ENCODE measurements at places on chromosomes 7 and 10.

DNA sequence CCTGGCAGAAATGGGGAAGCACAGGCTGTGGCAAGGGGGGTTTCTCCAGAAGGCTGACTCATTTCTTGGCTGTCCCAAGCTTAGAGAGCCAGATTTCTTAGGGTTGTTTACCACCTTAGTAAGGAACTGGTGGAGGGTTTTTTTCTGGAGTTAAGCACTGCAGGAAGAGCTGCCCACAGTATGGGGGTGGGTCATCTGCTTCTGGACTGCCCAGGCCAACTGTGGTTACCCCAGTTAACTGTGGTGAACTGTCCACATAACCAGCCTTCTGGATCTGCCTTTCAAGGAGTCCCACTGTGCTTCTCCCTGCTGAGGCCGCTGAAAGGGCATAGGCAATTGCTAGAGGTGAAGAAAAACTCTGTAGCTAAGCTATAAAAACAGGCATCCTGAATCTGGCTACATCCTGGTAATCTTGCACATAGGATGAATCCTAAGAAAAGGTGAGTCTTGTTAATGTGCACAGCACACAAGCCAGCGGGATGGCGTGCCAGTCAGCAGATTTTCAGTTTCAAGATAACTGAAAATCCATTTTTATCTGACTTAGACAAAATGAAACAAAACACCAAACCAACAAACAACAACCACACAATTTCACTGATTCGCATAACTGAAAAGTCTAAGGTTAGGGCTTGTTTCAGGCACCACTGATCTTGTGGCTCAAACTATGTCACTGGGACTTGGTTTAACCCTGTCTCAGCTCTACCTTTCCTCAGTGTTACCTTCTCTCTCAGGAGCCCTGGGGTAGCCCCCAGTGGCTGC, 21.6 kb upstream of the TSPAN33 start:
- no peak for DNase-seq

DNA sequence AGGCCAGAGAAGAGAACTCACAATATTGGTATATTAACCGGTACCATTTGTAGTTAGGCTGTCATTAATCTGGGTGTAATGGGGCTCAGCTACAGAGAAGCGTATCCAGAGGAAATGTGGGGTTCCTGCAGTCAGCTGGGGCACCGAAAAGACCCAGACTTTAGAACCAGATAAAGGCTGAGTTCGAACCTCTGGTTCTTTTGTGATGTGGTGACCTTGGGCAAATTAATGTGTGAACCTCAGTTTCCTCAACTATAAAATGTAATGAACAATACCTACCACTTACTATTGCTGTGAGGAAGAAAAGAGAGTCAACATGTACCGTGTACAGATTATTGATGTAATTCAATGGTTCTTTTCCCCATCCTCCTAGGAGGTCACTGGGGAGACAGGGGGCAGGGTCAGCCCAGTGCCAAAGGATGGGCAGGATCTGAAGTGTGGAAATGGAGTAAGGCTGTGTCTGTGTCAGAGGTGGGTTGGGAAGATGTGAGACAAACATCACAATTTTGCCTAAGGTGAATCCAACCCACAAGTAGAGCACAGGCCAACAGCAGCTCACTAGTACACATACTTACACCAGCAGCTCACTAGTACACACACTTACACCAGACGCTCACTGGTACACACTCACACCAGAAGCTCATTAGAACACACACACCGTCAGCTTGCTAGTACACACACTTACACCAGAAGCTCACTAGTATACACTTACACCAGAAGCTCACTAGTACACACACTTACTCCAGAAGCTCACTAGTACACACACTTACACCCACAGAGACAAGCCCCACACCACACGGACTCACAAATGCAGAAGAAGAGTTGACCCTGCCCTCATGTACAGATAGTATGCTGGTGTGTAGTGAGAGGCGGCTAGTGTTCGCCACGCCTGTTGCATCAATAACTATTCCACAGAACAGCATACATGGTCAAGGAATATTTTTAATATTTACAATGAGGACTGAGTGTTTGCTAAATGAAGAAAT, 28.0 kb downstream of the PRSS2 start:
- no peak for DNase-seq

GRCh38 chr10:34148305-34148657, 666.8 kb downstream of the PARD3 start:
- DNase-seq = no peak

- DNase-seq = no peak
These were observed 4.0 kb downstream of the SFMBT2 start for GRCh38 chr10:7406712-7407333.

DNA sequence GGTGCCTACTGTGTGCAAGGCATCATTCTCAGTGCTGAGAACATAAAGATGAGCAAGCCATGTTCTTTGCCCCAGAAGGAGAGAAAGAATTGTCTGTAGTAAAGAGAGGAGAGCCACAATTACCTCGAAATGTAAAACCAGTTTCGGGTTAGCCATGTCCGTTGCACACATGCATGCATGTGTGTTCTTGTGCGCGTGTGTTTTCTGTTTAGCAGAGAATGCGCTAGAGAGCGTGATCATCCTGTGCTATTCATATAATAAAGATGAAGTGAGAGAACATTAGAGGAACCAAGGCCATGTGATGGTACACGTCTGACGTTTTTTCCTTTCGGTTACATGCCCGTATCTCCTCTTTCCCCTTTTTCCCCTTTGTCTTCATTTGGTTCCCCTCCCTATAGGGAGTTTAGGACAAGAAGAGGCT, 158.2 kb downstream of the CELF2 start:
- DNase-seq = peak; percentile 35

GRCh38 chr10:94370501-94370900, 7.8 kb upstream of the NOC3L start:
- no peak for DNase-seq

- no peak for DNase-seq
These were observed 125.8 kb downstream of the PTPRN2 start for GRCh38 chr7:158461824-158462223.

DNA sequence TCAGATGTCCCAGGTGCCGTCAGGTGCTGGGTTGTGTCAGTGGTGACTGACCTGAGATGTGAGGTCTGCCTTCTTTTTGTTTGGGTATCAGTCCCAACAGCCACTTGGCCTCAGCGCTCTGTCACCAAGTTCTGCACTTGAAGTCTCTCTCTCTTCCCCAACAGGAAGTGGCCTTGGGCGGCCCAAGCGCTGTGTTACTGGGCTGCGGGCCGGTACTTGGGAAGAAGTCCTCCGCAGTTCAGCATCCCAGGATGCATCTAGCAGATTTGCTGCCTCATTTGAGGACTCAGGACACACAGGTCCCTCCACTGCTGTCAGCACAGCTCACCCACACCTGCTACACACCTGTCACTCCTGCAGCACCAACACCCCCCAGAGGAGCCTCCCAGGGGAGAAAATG, 40.1 kb downstream of the LYZL2 start:
- DNase-seq = peak; percentile 17

DNA sequence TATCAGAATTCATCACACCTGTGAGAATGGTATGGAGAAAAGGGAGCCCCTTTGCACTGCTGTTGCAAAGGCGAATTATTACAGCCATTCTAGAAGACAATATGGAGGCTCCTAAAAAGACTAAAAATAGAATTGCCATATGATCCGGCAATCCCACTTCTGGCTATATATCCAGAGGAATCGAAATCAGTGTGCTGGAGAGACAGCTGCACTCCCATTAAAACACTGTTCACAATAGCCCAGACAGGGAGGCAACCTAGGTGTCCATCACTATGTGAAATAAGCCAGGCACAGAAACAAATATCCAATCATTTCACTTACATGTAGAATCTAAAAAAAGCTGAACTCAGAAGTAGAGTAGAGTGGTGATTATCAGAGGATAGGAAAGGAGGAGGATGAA, 26.0 kb upstream of the GJD4 start:
- DNase-seq = no peak

GRCh38 chr10:24722676-24723385, 856 bp downstream of the ARHGAP21 start:
- DNase-seq = peak; percentile 53

GRCh38 chr10:6667679-6668270, 87.7 kb upstream of the PRKCQ start:
- peak; percentile 9 for DNase-seq

DNA sequence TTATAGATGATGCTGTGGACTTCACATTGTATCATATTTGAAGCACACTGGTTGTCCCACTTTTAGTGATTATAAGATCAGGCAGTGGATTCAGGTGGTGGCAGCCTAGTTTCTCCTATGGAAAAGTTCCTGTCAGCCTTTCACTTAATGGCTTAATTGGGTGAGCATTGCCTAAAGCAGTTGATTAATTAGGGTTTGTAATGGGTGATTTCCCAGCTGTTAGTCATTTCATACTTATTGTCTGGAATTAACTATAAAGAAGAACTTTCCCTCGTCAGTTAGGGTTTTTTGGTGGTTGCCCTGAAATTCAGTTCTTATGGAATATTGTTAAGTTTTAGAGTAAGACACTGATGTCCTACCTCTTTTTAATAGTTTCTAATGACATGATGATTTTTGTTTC, 78.8 kb downstream of the SLC25A40 start:
- no peak for DNase-seq
